Activated B cell treated with CpG ODN at 0.5 μM for 24 hours (primary cell): ENCODE measurements at places on chromosomes 13 and 19.

- no peaks in the 10 kb centered on the region for H3K27me3 ChIP-seq
- DNase-seq: no peak
- H3K4me1 ChIP-seq: no peaks in the 10 kb centered on the region
- H3K4me3 ChIP-seq: no peak overlapping the region
- no peaks in the 10 kb centered on the region for H3K36me3 ChIP-seq
- H3K27ac ChIP-seq: no peak overlapping the region
Observed at GRCh38 chr13:64223016-64223415, 2807.4 kb upstream of the PCDH20 start.

DNA sequence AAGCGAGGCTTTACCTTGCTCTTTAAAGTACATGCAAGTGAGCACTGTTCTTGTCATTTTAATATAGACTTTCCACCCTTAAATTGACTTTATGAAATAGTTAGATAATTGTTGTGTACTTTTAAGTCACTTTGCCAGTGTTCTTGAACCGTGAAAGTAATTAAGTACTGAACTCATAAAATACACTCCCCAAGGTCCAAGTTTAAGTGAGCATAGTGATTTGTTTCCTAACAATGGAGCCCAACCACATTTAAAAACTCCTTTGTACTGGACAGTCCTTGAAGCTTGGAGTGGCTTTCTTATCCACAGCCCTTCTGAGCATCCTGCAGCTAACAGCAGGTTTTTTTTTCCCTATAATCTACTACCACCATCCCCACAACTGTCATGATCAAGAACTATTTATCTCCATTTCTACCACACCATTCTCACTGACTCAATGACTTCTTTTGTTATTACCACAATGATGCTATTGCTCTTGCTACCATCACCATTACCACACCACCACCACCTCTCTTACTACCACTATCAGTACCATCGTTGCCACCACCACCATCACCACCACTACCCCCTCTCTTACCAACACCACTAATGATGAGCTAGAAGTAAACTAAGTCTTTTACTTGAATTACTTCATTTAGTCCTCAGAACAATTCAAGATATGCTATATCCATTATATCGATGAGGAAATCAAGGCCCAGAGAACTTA lies 452.6 kb downstream of the DIAPH3 start:
- no peaks in the 10 kb centered on the region for H3K4me1 ChIP-seq
- no peaks in the 10 kb centered on the region for H3K36me3 ChIP-seq
- no peaks in the 10 kb centered on the region for H3K27me3 ChIP-seq
- H3K27ac ChIP-seq: no peak overlapping the region
- DNase-seq: no peak

GRCh38 chr13:35552172-35552844 lies 75.8 kb upstream of the MAB21L1 start:
- no peak overlapping the region for H3K27ac ChIP-seq
- H3K4me3 ChIP-seq: no peak overlapping the region
- no peaks in the 10 kb centered on the region for H3K4me1 ChIP-seq
- H3K36me3 ChIP-seq: no peaks in the 10 kb centered on the region

DNA sequence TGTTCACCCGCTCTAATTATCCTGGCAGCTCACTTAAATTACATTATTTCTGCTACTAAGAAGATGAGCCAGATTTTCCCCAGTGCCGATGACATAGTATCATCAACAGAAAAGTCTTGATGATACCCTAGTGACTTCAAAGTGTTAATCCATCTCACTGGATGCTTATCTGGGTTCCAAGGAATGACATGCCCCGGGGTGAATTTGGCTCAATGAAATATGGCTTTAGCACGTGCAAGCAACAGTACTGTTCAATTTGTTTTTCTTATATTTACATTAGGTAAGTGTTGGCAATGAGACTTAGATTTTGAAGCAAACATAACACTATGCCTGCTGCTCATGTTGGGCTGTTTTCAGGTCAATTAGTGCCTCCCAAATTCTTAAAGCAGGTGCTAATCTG lies 548.2 kb upstream of the SLITRK1 start:
- no peak overlapping the region for H3K4me3 ChIP-seq
- no peaks in the 10 kb centered on the region for H3K36me3 ChIP-seq
- H3K27ac ChIP-seq: no peak overlapping the region
- no peaks in the 10 kb centered on the region for H3K4me1 ChIP-seq
- no peak for DNase-seq

- no peak overlapping the region for H3K27ac ChIP-seq
- H3K36me3 ChIP-seq: no peaks in the 10 kb centered on the region
- peaks cover 31% of the 10 kb centered on the region for H3K27me3 ChIP-seq
Observed at GRCh38 chr19:40567040-40567749, 9.5 kb upstream of the SHKBP1 start.

DNA sequence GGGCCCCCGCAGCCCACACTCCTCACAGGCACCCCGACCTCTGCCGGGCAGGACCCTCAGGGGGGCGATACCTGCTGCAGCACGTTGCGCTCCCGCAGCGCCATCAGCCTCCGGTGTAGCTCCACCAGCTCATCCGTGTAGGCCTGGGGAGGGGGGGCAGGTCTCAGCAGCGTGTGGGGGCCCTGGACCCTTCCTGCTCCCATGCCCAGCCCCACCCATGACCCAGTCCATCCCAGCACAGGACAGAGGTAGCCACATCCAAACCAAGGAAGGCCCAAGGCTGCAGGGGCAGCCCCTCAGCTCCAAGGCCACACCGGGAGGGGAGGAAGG lies 66.5 kb downstream of the MLLT1 start:
- no peak overlapping the region for H3K27ac ChIP-seq
- no peaks in the 10 kb centered on the region for H3K4me1 ChIP-seq
- H3K27me3 ChIP-seq: no peaks in the 10 kb centered on the region
- H3K4me3 ChIP-seq: no peak overlapping the region
- H3K36me3 ChIP-seq: peaks cover 21% of the 10 kb centered on the region

DNA sequence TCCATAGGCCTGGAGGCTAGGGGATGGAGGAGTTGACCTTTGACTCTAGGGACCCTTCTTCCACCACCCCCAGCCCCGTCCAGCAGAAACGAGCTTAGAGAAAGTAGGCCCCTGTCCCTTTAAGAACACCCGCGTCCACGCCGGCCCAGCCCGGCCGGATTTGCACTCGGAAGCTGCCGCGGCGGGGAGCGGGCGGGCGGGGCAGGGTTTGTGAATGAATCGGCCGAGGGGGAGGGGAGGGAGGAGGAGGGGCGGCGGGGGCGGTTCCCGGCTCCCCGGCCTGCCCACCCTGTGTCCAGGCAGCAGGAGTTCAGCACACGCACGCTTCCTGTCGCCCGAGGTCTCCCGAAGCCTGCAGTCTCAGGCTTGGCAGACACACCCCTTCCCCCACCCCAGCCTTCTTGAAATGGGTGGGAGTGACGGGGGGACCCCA lies 1.5 kb downstream of the UNC13A start:
- H3K4me1 ChIP-seq: peaks cover 18% of the 10 kb centered on the region
- H3K4me3 ChIP-seq: peak overlapping the region; percentile 19
- peaks cover 59% of the 10 kb centered on the region for H3K27me3 ChIP-seq
- H3K36me3 ChIP-seq: no peaks in the 10 kb centered on the region
- DNase-seq: no peak

DNA sequence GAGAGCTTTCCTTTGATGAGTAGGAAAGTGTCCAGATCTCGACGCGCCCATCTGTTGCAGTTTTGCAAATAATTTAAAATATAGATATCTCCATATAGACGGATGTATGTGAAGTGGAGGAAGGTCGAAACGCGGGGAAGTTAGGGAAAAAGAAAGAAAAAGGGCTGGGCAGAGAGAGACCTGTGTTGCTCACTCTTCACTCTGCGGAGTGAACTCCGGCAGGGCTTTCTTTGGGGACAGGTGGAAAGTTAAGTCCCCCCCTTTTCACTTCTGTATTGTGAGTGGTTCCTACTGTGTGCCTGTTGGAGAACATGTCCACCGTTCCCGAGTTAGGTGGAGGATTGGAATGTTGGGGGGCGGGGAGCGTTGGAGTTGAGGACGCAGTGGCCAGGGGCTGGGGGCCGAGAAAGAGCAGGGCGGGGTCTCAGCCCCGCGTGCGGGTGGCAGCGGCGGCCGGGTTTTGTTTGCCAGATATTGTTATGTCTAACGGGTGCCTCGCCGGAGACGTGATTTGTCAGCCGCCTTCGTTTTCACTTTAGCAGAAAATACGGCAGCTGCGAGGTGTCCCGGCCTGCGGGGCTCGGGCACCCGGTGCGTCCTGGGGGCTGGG lies 145.1 kb upstream of the ZNF536 start:
- no peaks in the 10 kb centered on the region for H3K36me3 ChIP-seq
- no peak overlapping the region for H3K27ac ChIP-seq
- peaks cover 36% of the 10 kb centered on the region for H3K4me1 ChIP-seq
- DNase-seq: no peak
- peaks cover 53% of the 10 kb centered on the region for H3K27me3 ChIP-seq

DNA sequence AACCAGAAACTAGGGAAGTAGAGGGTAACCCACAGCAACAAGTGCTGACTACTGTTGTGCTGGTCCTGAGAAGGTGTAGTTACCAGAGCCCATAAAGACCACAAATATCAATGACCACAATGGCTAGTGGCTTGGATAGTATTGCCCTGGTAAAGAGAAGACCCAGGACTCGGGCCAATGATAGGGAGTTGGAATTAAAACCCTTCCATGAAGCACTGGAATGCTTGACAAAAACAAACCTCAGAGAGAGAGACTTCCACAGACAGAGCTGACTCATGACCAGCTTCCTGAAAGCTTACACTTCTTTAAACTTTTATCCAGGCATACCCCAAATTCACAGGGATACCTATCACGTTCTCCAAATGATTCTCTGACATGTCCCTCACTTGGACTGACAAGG lies 60.5 kb downstream of the WDR87 start:
- no peak overlapping the region for H3K4me3 ChIP-seq
- no peak overlapping the region for H3K27ac ChIP-seq
- no peaks in the 10 kb centered on the region for H3K36me3 ChIP-seq
- DNase-seq: no peak
- H3K27me3 ChIP-seq: no peaks in the 10 kb centered on the region
- H3K4me1 ChIP-seq: no peaks in the 10 kb centered on the region

GRCh38 chr13:80171096-80171495 lies 169.8 kb downstream of the SPRY2 start:
- no peak for DNase-seq
- no peaks in the 10 kb centered on the region for H3K27me3 ChIP-seq

GRCh38 chr13:111278258-111278657 lies 42.2 kb upstream of the TEX29 start:
- no peaks in the 10 kb centered on the region for H3K4me1 ChIP-seq
- no peak for DNase-seq
- H3K27ac ChIP-seq: no peak overlapping the region

- no peak overlapping the region for H3K4me3 ChIP-seq
- H3K4me1 ChIP-seq: peaks cover 2% of the 10 kb centered on the region
- DNase-seq: no peak
- H3K27ac ChIP-seq: no peak overlapping the region
- no peaks in the 10 kb centered on the region for H3K36me3 ChIP-seq
Observed at GRCh38 chr19:7250951-7251350, 43.3 kb downstream of the INSR start.

DNA sequence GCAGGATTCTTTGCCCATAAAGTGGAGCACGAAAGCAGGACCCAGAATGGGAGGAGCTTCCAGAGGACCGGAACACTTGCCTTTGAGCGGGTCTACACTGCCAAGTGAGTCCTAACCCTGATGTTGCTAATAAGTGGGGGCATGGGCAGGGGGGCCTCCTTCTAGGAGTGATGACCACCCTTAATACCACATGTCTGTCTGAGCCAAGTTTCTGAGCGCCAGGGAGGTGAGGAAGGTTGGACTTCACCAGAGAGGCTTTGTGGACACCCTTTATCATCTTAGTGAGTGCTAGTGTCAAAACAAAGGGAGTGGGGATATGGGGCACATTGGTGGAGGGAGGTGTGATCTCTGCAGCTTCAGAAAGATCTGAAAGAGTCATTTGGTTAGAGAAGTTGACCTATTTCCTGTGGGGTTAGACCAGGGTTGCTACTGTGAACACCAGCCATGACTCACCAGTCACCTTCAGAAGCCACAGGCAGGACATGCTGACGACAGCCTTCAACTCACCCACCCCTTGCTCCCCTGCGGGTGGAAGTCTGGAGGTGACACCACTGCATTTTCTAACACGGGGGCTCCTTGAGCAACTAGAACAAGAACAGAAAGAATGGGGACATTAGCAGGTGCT lies 8.8 kb downstream of the ALOX5AP start:
- peak overlapping the region; percentile 89 for H3K27ac ChIP-seq
- peak; percentile 53 for DNase-seq
- peaks cover 56% of the 10 kb centered on the region for H3K36me3 ChIP-seq
- no peaks in the 10 kb centered on the region for H3K27me3 ChIP-seq

DNA sequence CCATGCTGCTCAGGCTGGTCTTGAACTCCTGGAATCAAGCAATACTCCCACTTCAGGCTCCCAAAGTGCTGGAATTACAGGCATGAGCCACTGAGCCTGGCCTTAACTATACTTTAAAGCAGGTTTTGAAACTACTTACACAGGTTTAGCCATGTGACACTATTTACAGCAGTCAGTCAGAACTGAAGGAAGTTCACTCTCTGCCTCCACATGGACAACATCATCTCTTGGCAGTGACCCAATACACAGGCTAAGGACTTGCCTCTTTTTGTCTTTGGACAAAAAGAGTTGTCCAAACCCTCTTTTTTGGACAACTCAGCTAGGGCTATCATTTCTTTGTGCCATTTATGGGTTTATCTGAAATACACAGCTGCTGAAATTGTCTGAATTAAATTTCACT lies 89.0 kb upstream of the CLDN10 start:
- no peaks in the 10 kb centered on the region for H3K4me1 ChIP-seq
- H3K4me3 ChIP-seq: no peak overlapping the region
- no peak for DNase-seq
- no peak overlapping the region for H3K27ac ChIP-seq

- H3K36me3 ChIP-seq: peaks cover 44% of the 10 kb centered on the region
- no peak overlapping the region for H3K27ac ChIP-seq
- H3K4me3 ChIP-seq: no peak overlapping the region
- no peak for DNase-seq
- H3K27me3 ChIP-seq: no peaks in the 10 kb centered on the region
Observed at GRCh38 chr13:45412274-45413049, 5.7 kb downstream of the SLC25A30 start.

DNA sequence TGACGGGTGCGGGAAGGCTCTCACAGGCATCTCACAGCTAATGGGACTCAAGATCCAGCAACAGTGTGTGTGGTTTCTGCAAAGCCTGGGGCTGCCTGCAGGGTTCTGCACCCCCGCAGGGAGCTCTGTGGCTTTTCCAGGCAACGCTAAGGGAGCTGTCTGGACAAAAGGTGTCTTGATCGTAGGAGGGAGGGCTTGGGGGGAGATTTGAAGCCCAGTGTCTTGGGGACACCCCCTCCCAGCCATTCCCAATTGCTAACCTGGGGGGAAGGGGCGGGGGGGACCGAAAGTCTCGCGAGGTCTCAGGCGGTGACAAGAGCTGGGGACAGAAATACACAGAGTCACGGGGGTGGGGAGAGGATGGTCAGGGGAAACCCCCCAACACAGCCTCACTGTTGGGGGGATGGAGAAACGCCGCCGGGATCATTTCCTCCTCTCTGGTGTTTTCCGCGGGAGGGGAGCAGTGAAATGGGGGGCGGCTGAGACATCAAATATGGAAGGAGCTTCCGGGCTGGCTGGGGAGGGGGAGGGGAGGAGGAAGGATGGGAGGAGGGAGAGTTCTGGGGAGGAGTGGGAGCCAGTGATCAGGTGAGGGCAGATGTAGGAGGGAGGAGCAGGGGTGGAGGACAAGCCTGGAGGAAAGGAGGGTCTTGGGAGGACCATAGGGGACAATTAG lies 13.3 kb downstream of the KCNC3 start:
- H3K4me1 ChIP-seq: peaks cover 25% of the 10 kb centered on the region
- no peak for DNase-seq
- H3K4me3 ChIP-seq: peak overlapping the region; percentile 52
